A549 treated with CpdA at 1 μM for 4 hours (cell line): ENCODE measurements at places on chromosomes 11 and 22. TPM values are rescaled to one million over a fixed set of nuclear protein-coding genes. Genes with fewer than 3 reads are reported as not detected.

CAVIN3 gene
- total RNA-seq = 24.9 to 33.9 TPM (median 27.9 TPM) in 5 replicates

CSNK2A3 gene
- total RNA-seq = 1.4 to 1.8 TPM (median 1.5 TPM) in 5 replicates

TRIM21 gene
- total RNA-seq = 18.0 to 24.6 TPM (median 20.7 TPM) in 5 replicates

CLDN5 gene
- not detected in 5 replicates for total RNA-seq

GPR83 gene
- total RNA-seq = 0.06 to 0.14 TPM (median 0.09 TPM) in 5 replicates

PRG3 gene
- not detected in 5 replicates for total RNA-seq

CATSPER1 gene
- 1.2 to 2.0 TPM (median 1.3 TPM) in 5 replicates for total RNA-seq

SUSD2 gene
- 49.2 to 65.0 TPM (median 59.3 TPM) in 5 replicates for total RNA-seq

TMEM191C gene
- 0.61 to 1.1 TPM (median 0.87 TPM) in 5 replicates for total RNA-seq

BIK gene
- 0.86 to 1.4 TPM (median 1.0 TPM) in 5 replicates for total RNA-seq

CCS gene
- total RNA-seq = 24.2 to 30.2 TPM (median 26.9 TPM) in 5 replicates

HDHD5 gene
- total RNA-seq = 32.1 to 42.0 TPM (median 40.8 TPM) in 5 replicates

BARX2 gene
- total RNA-seq = not detected in 5 replicates

UBE4A gene
- 9.1 to 12.4 TPM (median 10.2 TPM) in 5 replicates for total RNA-seq

GDPD4 gene
- not detected in 5 replicates for total RNA-seq

CD3D gene
- not detected in 5 replicates for total RNA-seq

RAB36 gene
- 6.1 to 7.3 TPM (median 6.9 TPM) in 5 replicates for total RNA-seq

OR8H3 gene
- total RNA-seq = not detected in 5 replicates

MRGPRX3 gene
- 0.41 TPM in 1 of 5 replicates, not detected in the others for total RNA-seq

PARVA gene
- 22.8 to 27.9 TPM (median 25.1 TPM) in 5 replicates for total RNA-seq

DLAT gene
- total RNA-seq = 24.1 to 33.2 TPM (median 27.0 TPM) in 5 replicates

OR5B3 gene
- total RNA-seq = not detected in 5 replicates

APBB1 gene
- total RNA-seq = 18.1 to 23.2 TPM (median 18.6 TPM) in 5 replicates

PRAME gene
- total RNA-seq = 97.3 to 113 TPM (median 108 TPM) in 5 replicates

ARHGAP42 gene
- 6.3 to 8.8 TPM (median 7.3 TPM) in 5 replicates for total RNA-seq

PATE3 gene
- total RNA-seq = not detected in 5 replicates

SEPTIN3 gene
- total RNA-seq = 1.3 to 1.5 TPM (median 1.4 TPM) in 5 replicates

MAPK8IP2 gene
- 2.1 to 4.2 TPM (median 3.8 TPM) in 5 replicates for total RNA-seq

MS4A15 gene
- total RNA-seq = not detected in 5 replicates

CHRNA10 gene
- total RNA-seq = 0.52 to 1.5 TPM (median 1.1 TPM) in 5 replicates

TSPAN18 gene
- 1.9 to 2.8 TPM (median 2.4 TPM) in 5 replicates for total RNA-seq

LGALS12 gene
- total RNA-seq = not detected in 5 replicates

CELSR1 gene
- total RNA-seq = 23.2 to 26.2 TPM (median 25.6 TPM) in 5 replicates

ATG13 gene
- 52.6 to 58.5 TPM (median 53.6 TPM) in 5 replicates for total RNA-seq

LMNTD2 gene
- 2.0 to 3.5 TPM (median 2.3 TPM) in 5 replicates for total RNA-seq

TIMM10 gene
- 159 to 183 TPM (median 179 TPM) in 5 replicates for total RNA-seq

RAG2 gene
- not detected in 5 replicates for total RNA-seq

PGR gene
- not detected in 5 replicates for total RNA-seq

NPTXR gene
- 11.7 to 16.2 TPM (median 12.7 TPM) in 5 replicates for total RNA-seq

OSBP2 gene
- total RNA-seq = 12.4 to 15.0 TPM (median 13.1 TPM) in 5 replicates

GRIA4 gene
- total RNA-seq = not detected in 5 replicates

SMTNL1 gene
- not detected in 5 replicates for total RNA-seq

ARHGAP8 gene
- 1.3 to 2.6 TPM (median 1.8 TPM) in 5 replicates for total RNA-seq
